Osteoblast (primary cell): ENCODE measurements at places on chromosomes 2 and 18.

GRCh38 chr2:216478151-216478550, 20.5 kb upstream of the RPL37A start:
- peak; percentile 90 for DNase-seq

GRCh38 chr2:208311321-208311720, 45.3 kb downstream of the PIKFYVE start:
- no peak for DNase-seq

DNA sequence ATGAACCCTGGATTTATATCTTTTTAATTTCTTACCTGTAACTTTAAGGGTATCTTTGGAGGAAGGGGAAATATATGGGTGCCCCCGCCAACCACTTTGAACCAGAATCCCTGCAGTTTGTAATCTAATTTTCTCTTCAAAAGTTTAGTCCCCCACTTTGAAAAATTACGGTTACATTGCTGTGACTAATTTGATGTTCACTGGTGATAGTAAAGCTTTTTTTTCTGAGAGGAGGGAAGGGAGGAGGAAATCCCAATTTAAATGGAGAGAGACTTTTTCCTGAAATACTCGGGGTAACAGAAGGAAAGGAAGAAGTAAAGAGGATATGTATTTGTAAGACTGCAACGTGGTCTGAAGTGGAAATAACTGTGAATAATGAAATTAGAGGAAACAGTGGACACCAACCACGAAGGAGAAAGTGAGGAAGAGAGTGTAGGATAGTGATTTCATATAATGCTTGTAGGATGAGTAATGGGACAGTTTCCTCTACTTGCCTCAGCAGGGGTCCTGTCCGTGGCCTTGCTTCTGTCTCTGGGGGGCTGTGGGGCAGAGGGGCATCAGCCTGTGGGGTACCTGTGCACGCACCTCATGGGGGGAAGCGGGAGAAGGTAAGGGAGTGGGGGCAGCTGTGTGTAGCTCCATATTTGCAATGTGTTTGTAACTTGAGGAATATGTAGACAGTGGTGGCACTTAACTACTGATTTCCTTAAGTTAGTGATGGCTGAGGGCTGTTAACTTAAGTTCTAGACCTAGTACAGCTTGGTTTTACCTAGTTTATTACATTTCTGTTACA, 161.1 kb downstream of the LTBP1 start:
- no peak for DNase-seq

DNA sequence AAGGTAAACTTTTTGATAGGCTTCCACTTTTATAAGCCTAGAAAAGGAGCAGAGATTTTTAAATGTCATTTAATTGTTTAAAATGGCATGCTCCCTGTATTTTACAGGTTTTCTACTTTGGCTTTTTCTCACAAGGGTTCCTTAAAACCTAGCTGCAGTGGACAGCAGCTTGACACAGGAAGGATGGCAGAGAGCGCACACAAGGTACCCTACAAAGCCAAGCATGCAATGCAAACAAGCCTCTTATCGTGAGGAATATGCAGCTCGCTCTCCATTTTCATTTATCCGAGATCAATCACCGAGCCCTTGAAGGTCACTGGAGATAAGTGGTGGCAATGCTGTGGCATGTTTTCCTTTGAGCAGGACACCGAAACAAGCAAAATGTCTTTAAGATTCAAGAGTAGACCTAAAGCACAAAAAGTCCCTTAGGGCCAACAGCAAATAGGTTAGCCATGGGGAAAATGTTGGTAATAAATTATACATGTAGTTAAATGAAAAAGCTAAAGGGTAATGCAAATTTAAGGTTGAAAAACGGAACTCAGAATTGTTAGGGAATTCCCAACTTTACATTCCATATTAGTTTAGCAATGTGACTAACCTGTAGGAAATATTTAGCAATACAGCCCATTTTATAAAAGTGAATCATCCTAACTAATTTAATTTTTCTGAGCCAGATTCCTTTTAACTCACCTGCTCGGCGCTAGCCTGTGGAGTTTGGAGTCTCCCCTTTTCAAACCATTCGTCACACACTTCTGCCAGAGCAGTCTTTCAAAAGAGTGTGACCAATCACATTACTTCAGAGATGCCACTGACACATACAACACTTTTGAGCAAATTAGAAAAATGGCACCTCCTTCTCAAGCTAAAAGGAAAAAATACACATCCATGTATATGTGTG, 337.9 kb upstream of the PKDCC start:
- DNase-seq, result no peak

GRCh38 chr2:71605781-71606241, 152.4 kb downstream of the DYSF start:
- DNase-seq, result peak; percentile 41

DNA sequence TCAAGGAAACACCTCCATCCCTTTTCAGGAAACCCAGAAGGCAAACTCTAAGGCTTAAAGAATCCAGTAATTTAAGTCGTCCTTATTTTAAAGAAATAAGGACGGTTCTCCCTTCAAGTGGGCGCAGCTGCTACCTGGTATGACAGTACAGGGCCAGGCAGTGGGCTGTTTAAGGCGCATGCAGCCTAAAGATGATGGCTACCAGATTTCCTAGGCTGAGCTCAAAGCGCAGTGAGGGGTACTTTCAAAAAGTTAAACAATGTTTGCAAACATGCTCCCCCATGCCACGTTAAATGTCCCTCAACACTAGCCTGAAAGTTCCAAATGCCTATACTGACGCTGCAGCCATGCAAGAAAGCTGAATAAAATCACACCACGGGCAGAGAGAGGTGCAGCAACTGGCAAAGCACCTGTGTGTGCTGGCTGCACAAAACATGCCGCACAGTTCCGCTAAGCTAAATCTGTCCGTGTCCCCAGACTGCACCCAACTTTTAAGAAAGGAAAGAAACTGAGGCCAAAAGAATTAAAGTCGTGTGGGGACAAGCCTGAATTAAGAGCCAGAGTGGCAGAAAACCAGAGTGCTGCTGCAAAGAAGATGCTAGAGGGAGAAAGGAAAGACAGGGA, 583 bp downstream of the HIBCH start:
- DNase-seq, result no peak

DNA sequence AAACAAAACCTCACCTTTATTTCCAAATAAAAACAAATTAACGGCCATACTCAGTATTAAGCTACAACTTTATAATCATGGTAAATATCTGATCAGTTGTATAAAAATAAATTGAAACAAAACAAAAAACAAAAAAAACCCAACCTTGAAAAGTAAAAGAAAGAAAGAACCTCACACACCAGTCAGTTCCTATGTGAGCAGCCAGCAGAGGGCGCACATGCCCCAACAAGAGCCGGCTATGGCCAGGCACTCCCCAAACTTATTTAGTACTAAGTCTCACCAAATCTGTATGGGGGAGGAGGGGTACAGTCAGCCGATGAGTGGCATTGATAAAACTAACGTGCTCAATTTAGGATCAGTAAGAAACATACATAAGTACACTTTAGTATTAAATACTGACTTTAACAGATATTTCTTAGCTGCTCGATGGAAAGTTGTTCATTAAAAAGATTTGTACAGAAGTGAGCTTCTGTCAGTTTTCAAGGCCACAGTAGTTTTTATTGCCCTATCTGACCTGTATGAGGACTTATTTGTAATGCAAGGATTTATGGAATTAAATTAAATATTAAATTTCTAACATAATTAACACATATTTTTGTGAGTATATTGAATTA, 172.6 kb downstream of the TCF4 start:
- peak; percentile 39 for DNase-seq

GRCh38 chr2:211455216-211455841, 898.9 kb downstream of the CPS1 start:
- peak; percentile 73 for DNase-seq

DNA sequence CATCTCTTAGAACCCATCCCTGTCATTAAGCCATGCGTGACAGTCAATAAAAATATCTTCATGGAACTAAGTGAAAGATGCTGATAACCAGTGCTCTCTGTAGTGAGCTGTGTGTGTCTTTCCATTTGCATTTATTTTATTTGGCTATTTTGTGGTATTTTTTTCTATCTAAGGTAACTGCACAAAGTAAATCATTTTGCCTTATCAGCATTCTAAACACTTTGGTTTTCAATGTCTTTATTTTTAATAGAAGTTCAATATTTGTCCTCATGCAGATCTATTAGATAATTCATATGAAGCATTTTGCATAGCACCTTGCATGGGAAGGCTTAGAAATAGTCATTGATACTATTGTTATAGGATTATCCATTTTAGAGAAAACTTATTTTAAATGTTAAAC, 163.6 kb upstream of the TANK start:
- no peak for DNase-seq

DNA sequence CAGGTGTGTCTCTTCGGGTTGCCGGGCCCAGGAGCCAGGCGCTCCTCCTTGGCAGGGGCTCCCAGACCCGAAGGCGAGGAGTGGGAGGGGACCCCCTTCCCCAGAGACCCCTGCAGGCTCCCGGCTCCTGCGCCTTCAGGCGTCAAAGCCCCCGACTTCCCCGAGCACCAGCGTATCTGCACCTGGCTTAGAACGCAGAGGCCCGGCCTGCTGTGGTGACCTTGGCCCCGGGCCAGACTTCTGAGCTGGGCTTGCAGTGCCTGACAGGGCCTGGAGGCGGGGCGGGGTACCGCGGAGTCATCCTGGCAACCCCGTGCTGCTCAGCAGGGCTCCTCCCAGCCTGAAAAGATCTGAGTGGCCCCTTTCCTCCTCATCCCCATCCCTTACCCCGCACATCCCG, 27.0 kb downstream of the SKA1 start:
- DNase-seq, result peak; percentile 76

- DNase-seq, result peak; percentile 89
These were observed 13.3 kb upstream of the RAB17 start for GRCh38 chr2:237603718-237604362.

DNA sequence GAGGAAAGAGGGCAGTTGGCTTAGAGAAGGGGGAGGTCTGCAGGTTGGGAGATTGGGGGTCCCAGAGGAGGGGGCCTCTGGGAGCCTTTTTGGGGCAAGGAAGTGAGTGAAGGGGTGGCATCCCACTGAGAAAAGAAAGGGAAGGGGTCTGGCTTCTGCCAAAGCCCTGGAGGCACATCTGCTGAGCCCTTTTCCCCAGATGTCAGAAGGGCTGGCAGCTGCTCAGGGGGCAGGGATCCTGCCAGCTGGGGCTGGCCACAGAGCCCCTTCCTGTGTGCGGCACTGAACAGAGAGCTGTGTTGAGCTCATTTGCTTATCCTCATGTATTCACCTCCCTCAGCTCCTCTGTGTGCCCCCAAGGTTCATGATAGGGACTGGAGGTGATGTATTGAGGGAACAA, 54.5 kb downstream of the APOB start:
- DNase-seq, result no peak

- DNase-seq, result no peak
These were observed 111.5 kb downstream of the MEP1B start for GRCh38 chr18:32301361-32301760.

DNA sequence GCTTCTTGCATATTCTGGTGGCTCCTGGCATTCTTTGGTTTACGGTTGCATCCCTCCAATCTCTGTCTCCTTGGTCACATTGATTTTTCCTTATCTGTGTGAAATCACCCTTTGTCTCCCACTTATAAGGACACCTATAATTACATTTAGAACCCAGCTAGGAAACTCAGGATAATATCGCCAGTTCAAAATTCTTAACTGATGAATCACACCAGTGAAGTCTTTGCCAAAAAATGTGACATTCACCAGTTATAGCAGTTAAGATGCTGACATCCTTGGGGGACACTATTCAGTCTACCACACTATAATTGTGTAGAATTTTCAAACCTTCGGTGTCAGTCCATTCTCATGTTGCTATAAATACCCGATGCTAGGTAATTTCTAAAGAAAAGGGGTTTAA, 320.2 kb downstream of the TMX3 start:
- DNase-seq, result peak; percentile 21

GRCh38 chr2:128536925-128537620, 218.4 kb upstream of the HS6ST1 start:
- DNase-seq, result peak; percentile 93

DNA sequence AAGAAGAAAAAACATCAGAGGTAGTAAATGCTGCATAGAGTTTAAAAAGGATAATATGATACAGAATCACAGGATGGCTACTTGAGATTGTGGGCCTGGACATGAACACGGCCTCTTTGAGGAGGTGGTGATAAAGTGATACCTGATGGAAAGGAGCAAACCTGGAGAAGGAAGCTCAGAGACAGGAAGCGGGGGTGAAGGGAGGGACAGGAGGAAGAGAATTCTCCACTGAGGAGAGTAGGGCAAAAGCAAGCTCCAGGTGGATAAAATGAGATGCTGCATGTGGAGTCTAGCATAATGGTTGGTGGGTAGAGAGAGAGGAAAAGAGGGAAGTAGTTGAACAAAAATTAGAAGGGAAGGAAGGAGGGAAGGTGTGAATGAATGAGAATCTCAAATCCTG, 77.0 kb upstream of the GALNT3 start:
- no peak for DNase-seq

GRCh38 chr2:166417669-166418068, 41.9 kb upstream of the SCN9A start:
- DNase-seq, result peak; percentile 11

- DNase-seq, result peak; percentile 66
These were observed 1.5 kb downstream of the ERBB4 start for GRCh38 chr2:212536817-212537725.

GRCh38 chr2:100130595-100131391, 11.6 kb downstream of the AFF3 start:
- no peak for DNase-seq

GRCh38 chr2:188042412-188042811, 249.3 kb upstream of the GULP1 start:
- peak; percentile 66 for DNase-seq

DNA sequence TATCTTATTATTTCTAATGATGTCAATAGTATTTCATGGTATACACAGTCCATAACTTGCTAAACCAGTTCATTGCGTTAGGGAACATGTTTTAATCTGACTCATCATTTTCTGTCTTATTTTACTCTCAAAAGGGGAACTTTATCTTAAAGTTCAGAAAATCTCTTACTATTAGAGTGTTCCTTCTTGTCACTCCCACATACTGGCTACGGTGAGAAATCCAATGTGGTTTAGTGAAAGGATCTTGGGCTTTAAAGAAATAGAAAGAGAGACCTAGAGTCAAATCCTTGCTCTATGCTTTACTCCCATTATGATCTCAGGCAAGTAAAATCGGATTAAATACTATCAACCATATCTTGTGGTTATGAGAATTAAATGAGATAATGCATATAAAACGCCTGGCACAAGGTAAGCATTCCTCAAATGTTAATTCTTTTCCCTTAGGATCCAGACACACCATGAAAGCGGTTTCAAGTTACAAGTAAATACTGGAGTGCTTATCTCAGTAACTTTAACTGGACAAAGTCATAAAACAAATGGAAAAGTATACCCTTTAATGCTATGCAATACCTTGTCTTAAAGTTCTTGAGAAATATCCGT, 576.0 kb downstream of the ARHGAP15 start:
- DNase-seq, result no peak

GRCh38 chr2:179336782-179337534, 72.3 kb upstream of the SESTD1 start:
- DNase-seq, result no peak
